T-helper 2 cell treated with Interferon-gamma antibody and Interleukin-4, amounts not matched to agents 100 ng/mL and 5 ng/mL, for 36 hours (primary cell): ENCODE measurements at places on chromosomes 2 and 18. TPM values are rescaled to one million over a fixed set of nuclear protein-coding genes. Genes with fewer than 3 reads are reported as not detected.

CRYBA2 gene
- total RNA-seq: not detected in 2 replicates

PTRHD1 gene
- 29.9 and 33.9 TPM in 2 replicates for total RNA-seq

FIGN gene
- total RNA-seq: not detected in 2 replicates

DUSP2 gene
- 24.9 and 25.7 TPM in 2 replicates for total RNA-seq

RAB1A gene
- 66.2 and 70.2 TPM in 2 replicates for total RNA-seq

TMEM247 gene
- total RNA-seq: not detected in 2 replicates

DNAJC5G gene
- total RNA-seq: not detected in 2 replicates

CBLN2 gene
- not detected in 2 replicates for total RNA-seq

IRS1 gene
- total RNA-seq: 1.8 and 1.9 TPM in 2 replicates

TRIM54 gene
- total RNA-seq: 0.16 TPM in 1 of 2 replicates, not detected in the other

GPR45 gene
- not detected in 2 replicates for total RNA-seq

APOB gene
- total RNA-seq: not detected in 2 replicates

KCNG2 gene
- not detected in 2 replicates for total RNA-seq

DAPL1 gene
- total RNA-seq: not detected in 2 replicates

PID1 gene
- not detected in 2 replicates for total RNA-seq

OSR1 gene
- total RNA-seq: not detected in 2 replicates

AQP12B gene
- total RNA-seq: not detected in 2 replicates

SETBP1 gene
- total RNA-seq: 4.3 and 4.4 TPM in 2 replicates

KCNK3 gene
- not detected in 2 replicates for total RNA-seq

STPG4 gene
- total RNA-seq: 0.30 and 0.50 TPM in 2 replicates

LHCGR gene
- not detected in 2 replicates for total RNA-seq

MREG gene
- 7.1 and 9.0 TPM in 2 replicates for total RNA-seq

PLGLB2 gene
- 4.4 and 5.2 TPM in 2 replicates for total RNA-seq

KRTCAP3 gene
- total RNA-seq: 3.8 and 5.3 TPM in 2 replicates

CAPN10 gene
- total RNA-seq: 52.9 and 54.9 TPM in 2 replicates

SH3RF3 gene
- total RNA-seq: 0.23 TPM in 2 replicates

CCL20 gene
- total RNA-seq: not detected in 2 replicates

RAMP1 gene
- total RNA-seq: 10.5 and 10.7 TPM in 2 replicates

PTPRN gene
- total RNA-seq: not detected in 2 replicates

PSTPIP2 gene
- 24.7 and 25.6 TPM in 2 replicates for total RNA-seq

SP140 gene
- total RNA-seq: 117 and 120 TPM in 2 replicates

SLC19A3 gene
- total RNA-seq: not detected in 2 replicates

ABCB11 gene
- 0.02 TPM in 1 of 2 replicates, not detected in the other for total RNA-seq

FSIP2 gene
- total RNA-seq: 0.05 and 0.25 TPM in 2 replicates

EPB41L3 gene
- total RNA-seq: 1.6 and 1.8 TPM in 2 replicates

LINC00305 gene
- not detected in 2 replicates for total RNA-seq

PJVK gene
- 1.7 and 2.3 TPM in 2 replicates for total RNA-seq

GNLY gene
- 17.8 and 18.1 TPM in 2 replicates for total RNA-seq

ZRANB3 gene
- total RNA-seq: 5.4 and 7.3 TPM in 2 replicates

ANKRD62 gene
- not detected in 2 replicates for total RNA-seq

SPP2 gene
- not detected in 2 replicates for total RNA-seq

MLPH gene
- total RNA-seq: not detected in 2 replicates

CERS6 gene
- 16.2 and 16.8 TPM in 2 replicates for total RNA-seq

RTP5 gene
- 0.07 and 0.09 TPM in 2 replicates for total RNA-seq

HOXD13 gene
- not detected in 2 replicates for total RNA-seq

MSH2 gene
- 53.4 and 53.5 TPM in 2 replicates for total RNA-seq

STEAP3 gene
- 0.09 and 0.27 TPM in 2 replicates for total RNA-seq
